ENCODE measurements at places on chromosomes 2 and 18.

DNA sequence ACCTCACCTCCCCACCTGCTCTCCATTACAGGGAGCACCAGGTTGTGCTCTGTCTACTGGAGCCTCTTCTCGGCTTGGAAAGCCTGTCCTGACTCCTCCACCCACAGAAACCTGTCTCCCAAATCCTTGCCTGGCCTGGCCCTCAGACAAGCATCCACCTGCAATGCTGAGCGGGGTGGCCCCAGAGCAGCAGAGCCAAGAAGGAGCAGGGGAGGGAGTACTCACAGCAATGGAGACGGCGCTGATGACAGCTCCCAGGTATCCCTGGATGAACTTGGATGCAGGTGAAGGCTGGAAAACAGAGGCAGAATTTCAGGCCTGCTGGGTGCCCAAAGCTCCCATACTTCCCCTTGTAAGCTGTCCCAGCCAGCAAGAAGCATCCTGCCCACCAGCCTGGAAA is 72.8 kb downstream of the SFXN5 start:
- DNase-seq = no peak

GRCh38 chr2:88582030-88582429 is 45.2 kb downstream of the EIF2AK3 start:
- DNase-seq = no peak

GRCh38 chr2:165440367-165440766 is 29.1 kb upstream of the CSRNP3 start:
- no peak for DNase-seq

DNA sequence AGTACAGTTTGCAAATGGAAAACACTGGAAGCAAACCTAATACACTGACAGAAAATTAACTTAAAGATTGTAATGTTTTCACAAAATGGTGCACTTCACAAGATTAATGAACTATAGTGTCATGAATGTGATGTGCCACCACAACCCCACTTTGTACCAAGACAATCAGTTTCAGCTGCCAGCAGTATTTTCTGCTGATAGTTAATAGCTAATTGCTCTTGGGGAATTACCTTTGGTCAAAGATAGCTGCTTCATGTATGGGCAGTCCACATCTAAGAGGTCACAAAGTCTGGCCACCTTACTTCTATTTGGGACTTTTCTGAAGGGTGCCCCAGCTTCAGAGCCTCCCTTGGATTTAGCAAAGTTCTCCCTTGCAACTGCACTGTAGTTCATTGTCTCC is 254.0 kb downstream of the CALCRL start:
- DNase-seq = no peak

DNA sequence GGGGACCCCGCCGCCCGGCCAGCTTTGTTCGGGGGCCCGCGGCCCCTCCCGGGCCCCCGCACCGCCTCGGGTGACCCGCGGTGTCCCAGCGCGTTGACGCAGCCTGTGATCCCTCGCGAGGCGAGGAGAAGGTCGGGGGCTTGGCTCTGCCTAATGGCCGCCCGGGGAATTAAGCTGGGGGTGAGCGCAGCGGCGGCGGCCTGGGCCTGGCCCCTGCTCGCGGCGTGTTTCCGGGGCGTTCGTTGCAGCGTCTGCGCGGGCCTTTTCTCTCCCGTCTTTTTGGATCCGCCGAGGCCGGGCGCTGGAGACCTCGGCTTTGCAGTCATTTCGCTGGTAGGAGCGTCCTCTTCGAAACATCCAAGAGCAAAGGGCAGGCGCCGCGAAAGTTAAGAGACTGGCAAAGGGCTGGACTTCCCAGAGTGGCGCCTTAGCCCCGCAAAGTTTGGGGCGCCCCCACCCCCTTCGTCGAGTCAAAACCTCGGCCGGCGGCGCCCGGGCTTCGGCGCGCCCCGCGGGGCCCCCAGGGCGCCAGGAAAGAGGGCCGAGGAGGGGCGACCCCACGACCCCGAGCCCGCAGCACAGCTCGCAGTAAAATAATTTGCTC is 1.3 kb downstream of the SALL3 start:
- no peak for DNase-seq
